ENCODE measurements at places on chromosomes 4 and X.

GRCh38 chrX:15804563-15804962 is 14.3 kb downstream of the ZRSR2 start:
- no peak for DNase-seq

DNA sequence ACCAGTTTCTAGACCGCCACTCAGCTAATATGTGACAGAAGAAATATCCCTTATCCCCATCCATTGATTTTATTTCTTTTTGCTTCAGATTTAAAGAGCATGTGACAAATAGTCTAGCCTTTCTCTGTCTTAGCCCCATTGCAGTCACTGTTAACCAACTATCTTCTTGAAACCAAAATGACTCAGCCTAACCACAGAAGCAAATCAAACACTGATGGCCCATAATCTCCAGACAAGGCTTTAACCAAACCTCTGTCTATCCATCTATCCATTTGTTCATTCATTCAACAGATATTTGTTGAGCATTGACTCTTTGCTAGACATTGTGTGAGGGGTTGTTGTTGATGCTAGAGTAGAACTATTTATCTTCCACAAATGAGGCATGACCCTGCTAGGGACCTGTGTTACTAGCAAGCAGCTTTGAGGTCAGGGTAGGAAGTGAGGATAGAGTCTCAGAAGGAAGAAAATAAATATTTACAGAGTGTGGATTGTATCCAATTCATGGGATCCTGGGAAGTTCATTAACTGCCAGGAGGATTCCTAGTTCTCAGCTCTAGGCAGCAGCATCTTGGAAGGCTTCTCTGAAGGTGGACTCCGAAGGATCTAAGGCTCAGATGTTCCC is 22.5 kb downstream of the HNRNPH2 start:
- no peak for DNase-seq

DNA sequence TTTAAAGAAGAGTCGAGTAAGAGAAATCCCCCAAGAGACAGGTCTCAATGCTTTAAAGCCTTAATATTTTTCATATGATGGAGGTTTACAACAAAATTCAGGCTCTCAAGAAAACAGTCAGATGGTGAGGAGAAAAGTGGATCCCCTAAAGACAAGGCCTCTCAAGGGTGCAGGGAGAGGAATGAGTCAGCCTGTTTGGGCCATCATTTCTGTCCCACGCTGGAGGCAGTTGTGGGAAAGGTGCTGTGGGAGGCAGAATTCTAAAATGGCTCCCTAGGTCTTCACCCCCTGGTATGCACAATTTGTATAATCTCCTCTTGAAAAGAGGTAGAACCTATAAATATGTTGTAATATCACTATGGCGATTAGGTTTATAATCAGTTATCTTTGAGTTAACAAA is 4.6 kb upstream of the TIFA start:
- DNase-seq = no peak

- no peak for DNase-seq
Observed at GRCh38 chr4:47251348-47252135, 212.0 kb downstream of the COMMD8 start.

DNA sequence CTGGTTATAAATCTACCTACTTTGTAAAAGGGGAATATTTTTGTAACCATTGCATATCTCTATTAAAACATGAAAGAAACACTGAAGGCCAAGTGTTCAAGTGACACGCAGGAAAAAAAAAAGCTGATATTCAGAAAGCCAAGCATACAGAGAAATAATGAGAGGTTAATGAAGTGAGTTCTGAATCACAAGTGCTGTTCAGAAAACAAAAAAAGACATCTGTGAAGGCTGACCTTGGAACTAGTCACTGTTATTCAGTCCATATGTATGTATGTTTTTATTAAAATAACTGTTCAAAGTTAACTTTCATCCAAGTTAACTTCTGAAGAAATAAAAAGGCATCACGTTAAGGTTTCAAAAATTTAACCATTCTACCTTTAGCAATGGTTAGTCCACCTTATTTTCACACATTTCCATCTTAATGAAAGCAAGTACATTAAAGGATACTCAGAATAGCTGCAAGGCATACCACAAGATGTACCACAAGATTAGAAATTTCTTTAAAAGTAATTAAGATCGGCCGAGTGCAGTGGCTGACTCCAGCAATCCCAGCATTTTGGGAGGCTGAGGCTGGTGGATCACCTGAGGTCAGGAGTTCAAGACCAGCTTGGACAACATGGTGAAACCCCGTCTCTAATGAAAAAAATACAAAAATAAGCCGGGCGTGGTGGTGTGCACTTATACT is 31.4 kb downstream of the SH3RF1 start:
- no peak for DNase-seq

DNA sequence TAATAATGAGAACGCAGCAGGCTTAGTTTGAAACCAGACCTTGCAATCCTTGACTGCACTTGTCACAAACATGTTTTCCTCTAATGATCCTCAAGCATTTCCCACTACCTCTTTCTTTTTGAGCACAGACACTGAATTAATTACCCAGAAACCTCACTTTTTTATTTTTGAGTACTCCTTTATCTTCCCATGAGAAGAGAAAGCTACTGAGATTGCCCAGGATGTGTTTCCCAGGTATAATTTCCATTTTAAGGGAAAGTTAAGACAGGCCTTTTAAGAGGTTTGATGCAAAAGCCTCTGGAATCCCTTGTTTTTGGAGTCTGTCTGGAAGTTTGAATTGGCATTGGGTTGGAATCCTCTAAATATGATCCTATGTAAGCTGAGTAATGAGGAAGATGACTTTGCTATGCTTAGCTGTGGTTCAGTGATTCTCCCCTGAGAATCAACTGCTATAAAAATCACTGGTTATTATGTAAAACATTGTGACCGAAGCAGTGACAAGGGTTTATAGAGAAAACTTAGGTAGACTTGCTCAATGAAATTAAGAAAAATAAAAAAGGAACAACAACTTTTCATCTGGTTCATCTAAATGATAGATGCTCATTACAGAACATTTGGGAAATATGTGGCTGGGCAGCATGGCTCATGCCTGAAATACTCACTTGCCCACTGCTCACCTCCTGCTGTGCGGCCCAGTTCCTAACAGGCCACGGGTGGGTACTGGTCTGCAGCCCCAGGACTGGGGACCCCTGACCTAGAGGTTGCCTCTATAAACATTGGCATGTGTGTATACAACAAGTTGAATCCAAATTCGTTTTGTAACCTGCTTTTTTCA is 10.8 kb upstream of the RHOH start:
- DNase-seq = no peak

- no peak for DNase-seq
Observed at GRCh38 chrX:38514016-38514854, 47.1 kb upstream of the TSPAN7 start.

GRCh38 chrX:15321447-15321846 is 6.0 kb upstream of the ASB11 start:
- DNase-seq = no peak

DNA sequence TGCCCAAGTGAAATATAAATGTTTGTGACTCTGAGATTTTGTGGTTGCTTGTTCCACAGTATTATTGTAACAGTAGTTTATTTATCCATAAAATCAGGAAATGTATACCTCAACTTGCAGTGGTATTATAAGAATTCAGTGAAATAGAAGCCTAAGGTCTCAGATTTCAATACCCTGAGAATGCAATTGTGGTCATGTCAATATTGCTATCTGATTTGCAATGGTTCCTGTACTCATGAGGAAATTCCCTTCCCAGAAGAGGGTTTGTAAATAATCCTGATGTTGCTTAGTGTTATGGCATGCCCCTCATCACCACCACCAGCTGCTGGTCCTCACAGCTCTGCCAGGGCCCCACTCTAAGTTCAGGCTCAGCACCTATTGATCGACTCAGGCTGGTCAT is 67.8 kb downstream of the SLC34A2 start:
- no peak for DNase-seq

DNA sequence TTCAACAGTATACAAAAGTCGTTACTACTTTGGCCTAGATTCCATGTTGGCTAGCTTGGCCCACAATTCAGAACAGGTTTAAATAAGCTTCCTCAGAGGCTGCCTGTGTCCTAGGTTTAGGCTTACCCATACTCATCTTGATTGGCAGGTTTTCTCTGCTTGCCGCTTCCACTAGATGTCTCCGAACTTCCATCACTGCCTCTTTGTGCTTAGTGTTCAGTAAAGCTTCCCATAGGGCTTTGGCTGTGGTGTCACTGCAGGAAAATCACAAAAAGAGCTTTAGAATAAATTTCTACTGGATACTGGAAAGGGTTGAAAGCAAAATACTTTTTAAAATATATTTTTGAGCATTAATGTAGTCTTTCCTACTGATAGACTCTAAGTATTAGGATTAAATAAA is 52.4 kb downstream of the SCFD2 start:
- no peak for DNase-seq
